ENCODE measurements at places on chromosomes 7 and 10.
A peak's percentile ranks its signal among the peaks of the same experiment; 100 is the strongest.

- DNase-seq, result no peak
Measured at GRCh38 chr7:66837007-66837406, 84.0 kb upstream of the TMEM248 start.

GRCh38 chr7:25855854-25856782, 295.9 kb upstream of the NFE2L3 start:
- DNase-seq, result peak; percentile 65

GRCh38 chr7:4849390-4849789, 12.4 kb downstream of the PAPOLB start:
- DNase-seq, result peak; percentile 48

- DNase-seq, result no peak
Measured at GRCh38 chr10:129424978-129425377, 42.1 kb upstream of the MGMT start.

GRCh38 chr7:151999424-152000090, 25.9 kb upstream of the GALNT11 start:
- no peak for DNase-seq

DNA sequence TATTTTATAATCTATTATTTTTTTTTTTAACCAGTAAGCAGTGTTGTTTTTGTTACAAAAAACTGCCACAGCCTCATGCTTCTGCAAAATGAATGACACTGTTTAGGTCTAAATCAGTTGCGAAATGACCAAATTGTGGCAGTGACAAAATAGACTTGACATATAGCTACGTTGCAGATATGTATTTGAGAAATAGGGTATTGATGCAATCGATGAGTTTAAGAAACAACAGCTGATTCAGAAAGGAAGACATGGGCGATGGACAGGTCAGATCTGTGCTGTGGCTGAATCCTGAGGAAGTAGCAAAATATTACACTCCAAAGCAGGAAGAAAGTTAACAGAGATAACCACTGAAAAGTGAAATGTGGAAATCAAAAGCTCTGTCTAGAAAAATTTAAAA, 89.0 kb upstream of the STEAP4 start:
- no peak for DNase-seq

DNA sequence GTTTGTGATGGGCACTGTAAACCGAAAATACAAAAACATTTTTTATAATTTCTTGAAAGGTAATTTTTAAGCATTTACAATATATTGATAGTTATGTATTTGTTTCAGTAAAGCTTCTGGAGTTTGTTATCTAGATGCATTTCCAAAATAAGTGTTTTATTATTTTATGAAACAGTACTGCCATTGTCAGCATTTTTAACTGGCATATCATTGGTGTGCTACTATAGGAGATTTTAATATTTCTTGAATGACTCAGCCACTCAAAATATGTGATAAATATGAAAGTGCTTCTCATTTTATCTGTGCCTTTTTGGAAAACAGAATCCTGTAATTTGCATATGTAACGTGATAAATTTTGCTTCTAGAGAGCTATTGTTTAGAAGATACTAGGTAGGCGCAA, 97.9 kb downstream of the ANKIB1 start:
- no peak for DNase-seq

- no peak for DNase-seq
Measured at GRCh38 chr7:47252675-47253074, 329.2 kb downstream of the TNS3 start.

DNA sequence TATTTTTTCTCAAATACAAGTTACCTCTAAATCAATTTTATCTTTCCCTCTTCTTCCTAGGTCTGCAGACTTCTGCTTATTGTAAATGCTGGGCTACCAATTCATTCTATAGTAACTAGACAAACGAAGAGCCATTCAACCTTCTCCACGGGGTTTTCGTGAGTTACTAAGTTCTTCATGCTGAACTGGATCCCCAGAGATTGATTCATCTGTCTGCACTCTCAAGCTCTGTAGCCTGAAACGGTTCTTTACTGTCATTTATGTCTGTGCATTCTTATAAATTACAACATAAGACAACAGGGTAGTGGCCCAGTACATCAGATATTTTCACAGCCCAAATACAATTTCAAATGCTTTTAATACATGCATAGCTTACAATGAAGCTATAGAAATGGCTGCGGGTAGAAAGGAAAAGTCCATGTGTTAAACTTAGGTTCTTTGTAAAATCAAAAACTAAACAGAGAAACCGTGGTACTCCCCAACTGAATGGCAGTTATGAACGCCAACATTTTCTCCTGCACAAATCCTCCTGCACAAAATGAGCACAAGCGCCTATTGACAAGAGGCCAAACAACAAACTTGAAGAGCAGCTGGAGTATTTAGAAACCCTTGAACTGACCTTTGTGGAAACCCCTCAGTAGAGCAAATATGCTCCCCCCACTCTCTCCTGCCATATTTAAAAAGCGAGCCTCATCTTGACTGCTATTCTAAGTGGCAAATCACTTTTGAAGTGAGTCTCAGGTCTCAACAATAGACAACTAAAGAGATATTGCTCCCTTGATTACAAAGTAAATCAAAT, 20.7 kb downstream of the LAMB1 start:
- no peak for DNase-seq

GRCh38 chr10:74981831-74982633, 129.4 kb upstream of the SAMD8 start:
- no peak for DNase-seq

DNA sequence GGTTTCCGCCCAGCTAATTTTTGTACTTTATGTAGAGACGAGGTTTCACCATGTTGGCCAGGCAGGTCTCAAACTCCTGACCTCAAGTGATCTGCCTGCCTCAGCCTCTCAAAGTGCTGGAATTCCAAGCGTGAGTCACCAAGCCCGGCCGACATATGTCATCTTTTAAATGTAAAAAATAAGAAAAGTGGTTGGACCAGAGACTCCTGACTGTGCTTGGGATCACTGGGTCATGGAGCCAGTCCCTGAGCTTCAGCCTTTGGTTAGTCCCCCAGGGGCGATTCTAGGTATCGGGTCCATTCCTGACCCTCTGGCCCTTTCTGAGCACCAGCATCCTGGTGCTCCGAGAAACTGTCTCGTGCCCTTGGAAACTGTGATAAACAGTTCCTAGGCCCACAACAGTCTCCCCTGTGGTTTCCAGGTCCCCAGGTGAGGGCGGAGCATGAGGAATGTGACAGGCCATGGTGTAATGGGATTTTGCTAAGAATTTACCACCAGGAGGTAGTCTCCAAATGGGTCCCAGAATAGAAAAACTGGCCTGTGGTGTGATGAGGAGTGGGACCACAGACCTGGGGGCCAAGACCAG, 32.8 kb downstream of the UBTD1 start:
- peak; percentile 83 for DNase-seq

DNA sequence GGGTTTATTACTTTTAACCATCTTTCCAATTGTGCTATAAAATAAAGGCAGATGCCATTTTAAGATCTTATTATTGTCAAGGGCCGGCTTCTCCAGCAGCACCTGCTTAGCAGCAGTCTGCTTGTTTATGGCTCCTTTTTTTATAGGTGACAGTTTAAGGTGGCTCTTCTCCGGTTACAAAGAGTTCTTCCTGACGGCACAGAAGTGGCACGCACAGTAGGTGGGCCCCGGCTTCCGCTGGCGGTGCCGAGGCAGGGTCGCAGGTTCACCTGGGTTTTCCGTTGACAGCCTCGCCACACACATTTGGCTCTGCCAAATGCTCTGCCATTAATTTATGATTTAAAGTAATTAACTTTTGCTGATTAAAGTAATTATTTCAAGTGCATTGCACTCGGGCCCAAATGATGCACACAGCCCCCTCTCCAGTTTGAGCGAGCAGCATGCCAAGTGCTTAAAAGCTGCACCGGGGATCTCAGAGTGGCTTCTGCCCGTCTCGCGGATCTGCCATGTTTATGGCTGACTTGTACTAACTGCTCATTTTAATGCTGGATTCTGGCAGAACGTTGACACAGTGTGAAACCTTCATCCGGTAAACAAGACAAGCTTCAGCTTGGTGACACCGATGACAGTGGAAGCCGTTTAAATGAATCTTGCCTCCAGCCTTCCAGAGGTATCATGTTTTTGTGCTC, 355.1 kb upstream of the MKI67 start:
- no peak for DNase-seq

DNA sequence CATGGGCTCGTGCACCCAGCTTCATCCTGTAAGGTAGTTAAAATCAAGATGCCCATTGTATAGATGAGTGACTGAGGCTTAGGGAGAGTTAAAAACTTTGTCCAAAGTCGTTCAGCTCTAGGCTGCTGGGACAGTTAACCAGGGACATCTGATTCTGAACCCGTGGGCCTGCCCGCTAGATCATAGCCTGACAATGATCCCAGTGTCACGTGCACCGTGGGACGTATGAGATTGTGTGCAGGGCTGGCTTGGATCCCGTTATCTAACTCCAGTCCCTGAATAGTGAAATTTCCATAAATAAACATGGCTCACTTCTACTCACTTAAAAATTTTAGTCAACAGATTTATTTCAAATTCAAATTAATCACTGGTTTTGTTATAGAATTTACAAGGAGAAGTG, 24.9 kb downstream of the C10orf120 start:
- DNase-seq, result no peak

DNA sequence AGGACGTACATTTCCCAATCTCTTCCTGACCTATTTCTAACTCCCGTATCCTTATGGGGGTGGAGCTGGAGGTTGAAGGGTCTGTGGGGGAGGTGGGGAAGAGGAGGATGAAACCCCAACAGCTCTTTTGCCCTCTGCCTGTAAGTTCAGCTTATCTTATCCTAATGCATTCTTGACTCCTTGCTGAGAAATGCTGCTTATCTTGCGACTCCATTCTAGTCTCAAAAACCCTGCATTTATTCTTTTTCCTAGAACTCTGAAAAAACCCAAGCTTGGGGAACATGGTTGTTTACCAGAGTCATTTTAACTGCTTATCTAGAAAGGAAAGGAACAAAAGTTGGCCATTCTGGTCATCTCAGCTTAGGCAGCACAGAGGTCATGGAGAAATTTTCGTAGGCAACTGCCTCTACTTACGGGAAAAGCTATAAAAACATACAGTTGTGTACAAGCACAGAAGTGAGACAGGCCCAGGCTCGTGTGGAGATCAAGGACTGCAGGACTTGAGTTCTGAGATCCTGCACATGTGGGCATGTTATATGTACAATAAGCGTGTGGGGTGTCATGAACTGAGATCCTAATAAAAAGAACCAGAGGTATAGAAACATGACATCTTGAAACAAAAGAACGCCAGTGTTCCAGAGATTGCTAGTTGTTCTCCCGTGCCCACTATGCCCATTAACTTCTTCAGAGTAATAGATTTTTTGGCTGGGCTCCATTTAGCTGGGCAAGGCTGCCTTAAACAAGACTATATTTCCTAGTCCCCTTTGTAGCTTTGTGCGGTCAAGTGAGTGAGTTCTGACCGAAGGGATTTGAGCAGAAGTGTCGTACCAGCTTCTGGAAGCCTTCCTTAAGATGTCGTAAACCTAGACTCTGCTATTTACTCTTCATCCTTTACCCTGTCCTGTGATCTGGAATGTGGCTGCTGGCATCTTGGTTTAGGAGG, 9.6 kb downstream of the INMT start:
- DNase-seq, result no peak

- no peak for DNase-seq
Measured at GRCh38 chr10:127102176-127102575, 94.2 kb downstream of the INSYN2A start.

GRCh38 chr10:109931163-109931562, 7.9 kb upstream of the XPNPEP1 start:
- no peak for DNase-seq

- peak; percentile 85 for DNase-seq
Measured at GRCh38 chr7:129829737-129830631, 122.8 kb downstream of the UBE2H start.

GRCh38 chr7:69889338-69889975, 291.2 kb downstream of the AUTS2 start:
- DNase-seq, result no peak

DNA sequence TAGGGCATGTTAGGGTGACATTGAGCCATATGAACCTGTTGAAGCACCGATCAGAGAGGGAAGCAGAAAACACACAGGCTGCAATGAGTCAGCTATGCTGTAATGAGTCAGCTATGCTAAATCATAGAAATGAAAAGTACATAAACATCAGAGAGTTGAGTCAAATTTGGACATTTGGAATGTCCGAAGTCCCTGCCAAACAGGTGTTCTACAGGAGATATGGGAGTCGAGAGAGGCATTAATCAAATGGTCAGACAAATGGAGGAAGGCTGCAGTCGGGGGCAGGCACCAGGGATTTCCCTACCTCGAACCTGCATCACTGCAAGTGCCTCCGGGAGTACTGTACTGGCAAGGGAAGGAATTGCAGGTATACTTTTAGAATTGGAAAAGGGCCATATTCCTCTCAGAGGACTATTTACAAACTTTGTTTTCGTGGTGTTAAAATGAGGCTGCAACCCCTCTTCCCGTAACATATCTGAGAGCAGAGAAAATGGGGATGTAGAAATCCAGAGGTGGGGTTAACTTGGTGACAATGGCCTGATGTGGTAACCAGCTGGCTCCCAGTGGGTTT, 8.8 kb upstream of the ZC3HAV1 start:
- DNase-seq, result peak; percentile 73

GRCh38 chr10:102600816-102601215, 43.5 kb upstream of the TRIM8 start:
- no peak for DNase-seq

- no peak for DNase-seq
Measured at GRCh38 chr7:64046041-64046389, 781 bp downstream of the ZNF727 start.

DNA sequence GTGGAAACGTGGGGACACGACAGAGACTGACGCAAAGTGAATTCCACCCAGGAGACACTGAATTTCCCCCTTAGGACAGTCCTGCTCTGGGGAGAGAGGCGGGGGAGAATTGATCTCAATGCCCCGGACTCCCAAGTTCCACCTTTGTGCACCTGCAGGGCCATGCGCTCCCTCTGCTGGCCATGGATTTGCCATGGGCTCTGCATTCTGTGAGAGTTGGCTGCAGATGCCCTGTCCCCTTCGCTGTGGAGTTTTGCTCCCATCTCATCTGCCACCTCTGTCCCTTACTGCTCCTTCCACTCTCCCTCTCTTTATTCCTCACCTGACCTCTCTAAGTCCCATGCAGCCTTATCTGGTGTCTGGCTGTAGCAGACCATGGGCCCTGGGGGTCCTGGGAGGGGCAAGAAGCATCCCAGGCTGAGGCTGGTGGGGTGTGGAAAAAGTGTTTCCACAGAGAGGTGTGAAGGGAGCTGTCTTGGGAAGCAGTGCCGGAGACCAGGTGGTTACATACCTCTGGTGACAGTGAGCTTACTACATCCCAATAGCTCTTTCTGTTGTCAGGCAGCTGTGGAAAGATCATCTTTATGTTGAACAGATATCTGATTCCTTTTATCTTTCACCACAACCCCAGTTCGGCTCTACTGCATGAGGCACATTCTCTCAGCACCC, 14.3 kb downstream of the GHRHR start:
- peak; percentile 50 for DNase-seq

- no peak for DNase-seq
Measured at GRCh38 chr10:114766470-114766869, 55.1 kb upstream of the FHIP2A start.

GRCh38 chr7:322111-322671, 32.2 kb downstream of the FOXL3 start:
- peak; percentile 40 for DNase-seq

DNA sequence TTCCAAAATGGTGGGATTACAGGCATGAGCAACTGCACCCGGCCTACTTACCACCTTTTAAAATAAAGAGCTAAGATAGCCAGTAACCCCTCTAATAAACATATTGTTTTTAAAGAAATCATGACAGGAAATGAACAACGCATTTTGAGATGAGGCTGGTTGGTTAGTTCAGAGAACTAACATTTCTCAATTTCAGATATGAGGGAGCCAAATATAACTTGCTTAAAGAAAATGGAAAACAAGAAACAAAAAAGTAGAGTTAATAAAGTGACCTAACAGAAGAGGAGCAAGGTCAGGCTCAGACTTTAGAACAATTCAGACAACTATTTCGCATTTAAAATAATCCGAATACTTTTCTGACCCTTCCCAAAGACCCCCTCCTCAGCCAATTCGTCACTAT, 254.9 kb upstream of the PHF14 start:
- DNase-seq, result no peak

Data from M059J (cell line).